ENCODE measurements at places on chromosomes 13 and 19.

DNA sequence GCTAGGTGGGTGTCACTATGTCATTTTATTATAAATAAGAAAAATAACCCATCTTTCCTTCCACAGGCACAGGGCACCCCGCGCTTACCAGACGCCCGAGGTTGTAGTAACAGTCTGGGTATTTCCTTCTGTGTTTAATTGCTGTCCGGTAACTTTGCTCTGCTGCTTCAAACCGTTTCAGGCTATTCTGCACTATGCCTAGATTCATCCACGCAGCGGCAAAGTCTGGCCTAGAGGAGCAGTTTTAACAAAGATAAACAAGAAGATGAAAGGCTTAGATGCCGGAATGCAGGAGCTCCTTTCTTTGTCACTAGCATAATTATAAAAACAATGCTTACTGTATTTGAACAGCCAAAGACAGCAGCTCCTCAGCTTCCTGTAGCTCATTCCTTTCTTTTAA lies 36.9 kb upstream of the GGACT start:
- DNase-seq: no peak

- no peak for DNase-seq
Observed at GRCh38 chr19:13095934-13096927, 6.4 kb downstream of the LYL1 start.

DNA sequence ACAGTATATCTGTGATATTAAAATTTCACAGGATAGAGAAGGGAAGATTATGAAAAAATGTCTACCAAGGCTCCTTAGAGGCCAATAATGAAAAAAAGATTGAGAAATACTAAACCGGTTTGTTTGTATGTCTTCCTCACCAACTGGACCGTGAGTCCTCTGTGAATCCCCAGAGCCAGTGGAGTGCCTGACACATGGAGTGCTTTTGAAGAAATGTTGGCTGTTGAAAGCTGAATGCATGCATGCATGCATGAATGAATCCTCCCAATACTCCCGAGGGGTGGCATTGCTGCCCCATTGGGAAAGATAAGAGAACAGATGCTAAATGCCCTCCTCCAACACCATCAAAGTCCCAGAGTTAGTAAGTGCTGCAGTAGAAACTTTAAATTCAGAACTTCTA lies 152.7 kb upstream of the SERP2 start:
- DNase-seq: no peak

- no peak for DNase-seq
Observed at GRCh38 chr13:95019886-95020285, 281.4 kb downstream of the ABCC4 start.

DNA sequence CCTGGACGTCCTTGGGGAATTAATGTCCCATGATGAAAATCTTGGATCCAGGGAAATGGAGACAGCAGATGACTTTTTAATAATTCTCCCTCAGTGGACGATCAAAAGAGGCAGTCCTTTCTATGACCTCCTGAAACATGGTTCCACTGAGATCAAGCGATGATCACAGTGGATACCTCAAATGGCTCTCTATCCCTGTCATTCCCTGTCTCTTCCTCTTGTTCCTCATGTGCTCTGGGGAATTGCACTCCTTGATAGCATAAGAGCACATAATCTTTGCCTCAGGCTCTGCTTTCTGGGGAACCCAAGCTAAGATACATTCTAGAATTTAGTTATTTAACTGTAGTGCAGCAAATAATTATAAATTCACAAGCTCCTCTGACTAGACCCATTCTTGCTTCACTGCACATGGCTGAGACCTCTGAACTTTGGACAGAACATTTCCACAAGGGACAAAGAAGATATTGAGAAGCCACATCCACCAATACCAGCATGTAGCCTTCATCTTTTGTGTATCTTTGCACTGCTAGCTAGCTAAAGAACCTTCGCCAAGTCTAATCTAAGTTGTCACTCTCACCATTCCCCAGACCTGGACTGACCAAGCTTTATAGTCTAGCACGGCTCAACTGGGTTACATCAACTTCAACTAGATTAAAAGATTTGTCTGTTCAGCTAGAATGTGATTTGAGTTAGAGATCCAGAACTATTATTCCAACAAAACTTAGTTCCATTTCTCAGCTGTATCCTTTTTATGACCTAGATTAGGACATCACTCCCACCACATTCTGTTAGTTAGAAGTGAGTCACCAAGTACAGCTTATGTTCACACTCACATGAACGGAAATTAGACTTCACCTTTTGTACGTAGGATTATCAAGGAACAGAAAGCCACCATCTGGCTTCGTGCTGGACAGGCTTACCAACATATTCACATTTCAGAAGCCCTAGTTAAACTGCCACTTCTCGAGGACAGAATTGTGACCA lies 142.7 kb downstream of the SUCLA2 start:
- DNase-seq: peak; percentile 79

DNA sequence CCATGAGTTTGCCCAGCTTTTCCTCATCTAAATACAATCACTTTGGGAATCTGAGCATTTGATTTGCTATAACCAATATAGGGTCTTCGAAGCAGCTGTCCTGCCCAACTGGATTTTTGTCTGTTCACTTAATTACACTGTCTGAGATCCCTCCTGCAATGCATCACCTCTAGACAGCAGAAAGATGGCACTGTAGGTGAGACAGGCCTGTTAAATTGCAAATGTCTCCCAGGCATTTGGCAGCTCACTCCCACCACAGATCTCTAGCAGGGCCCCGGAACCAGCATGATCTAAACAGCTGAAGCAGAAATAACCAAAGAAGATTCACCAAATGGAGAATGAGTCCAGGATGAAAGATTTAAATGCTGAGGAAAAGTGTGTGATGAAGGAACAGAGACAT lies 41.9 kb upstream of the SERPINE3 start:
- no peak for DNase-seq

Data from fibroblast of skin of right biceps (primary cell).